Activated T-cell treated with anti-CD3 and anti-CD28 coated beads, Interleukin-2, amount 50 U/mL, for 4 hours (primary cell): ENCODE measurements at places on chromosomes 3 and 15.

DNA sequence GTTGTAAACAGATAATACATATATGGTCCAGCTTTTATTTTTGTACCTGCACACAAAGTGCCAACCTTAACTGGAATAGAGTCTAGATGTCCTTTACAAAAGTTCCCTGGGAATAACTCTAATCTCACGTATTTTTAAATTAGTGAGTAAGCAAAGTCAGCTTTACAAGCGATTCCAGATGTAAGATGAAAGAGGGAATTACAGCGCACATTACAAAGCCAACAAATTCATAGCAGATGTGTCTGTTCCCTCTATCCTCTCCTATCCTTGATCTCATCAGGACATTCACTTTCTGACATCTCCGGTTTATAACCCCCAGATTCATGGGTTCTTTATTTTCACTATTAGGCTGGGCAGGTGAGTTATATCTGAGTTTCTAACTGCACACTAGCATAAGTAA is 406.8 kb upstream of the ZNF385D start:
- no peak for DNase-seq

- no peak for DNase-seq
These were observed 3.3 kb upstream of the ITPKA start for GRCh38 chr15:41490355-41490754.

- no peak for DNase-seq
These were observed 110.4 kb downstream of the CBLB start for GRCh38 chr3:105758451-105758850.

DNA sequence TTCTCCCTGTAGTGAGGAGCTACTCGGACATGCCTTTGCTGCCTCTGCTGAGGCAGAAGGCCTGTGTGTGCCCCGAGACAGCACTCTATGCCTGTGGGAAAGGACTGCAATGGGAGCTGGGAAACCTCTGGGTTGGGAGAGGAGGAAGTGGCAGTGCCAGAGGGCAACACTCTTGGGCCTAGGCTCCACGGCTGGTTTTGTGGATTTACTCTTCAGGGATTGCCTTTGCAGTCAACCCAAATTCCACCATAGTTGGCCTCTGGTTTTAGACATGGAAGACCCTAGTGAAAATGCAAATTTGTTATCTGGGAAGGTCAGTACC is 46.8 kb downstream of the ITGA11 start:
- DNase-seq, result no peak

DNA sequence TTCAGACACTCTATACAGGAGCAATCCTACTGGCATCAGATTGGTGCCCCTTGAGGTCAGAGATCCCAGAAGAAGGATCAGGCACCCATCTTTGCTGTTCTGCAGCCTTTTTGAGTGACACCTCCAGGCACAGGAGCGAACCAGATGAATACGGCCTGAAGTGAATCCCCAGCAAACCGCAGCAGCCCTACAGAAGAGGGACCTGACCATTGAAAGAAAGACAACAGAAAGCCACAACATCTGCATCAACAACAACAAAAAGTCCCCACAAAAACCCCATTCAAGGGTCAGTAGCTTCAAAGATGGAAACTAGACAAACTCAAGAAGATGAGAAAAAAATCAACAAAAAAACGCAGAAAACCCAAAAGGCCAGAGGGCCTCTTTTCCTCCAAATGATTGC is 130.4 kb downstream of the PPM1L start:
- DNase-seq, result no peak

- DNase-seq, result no peak
These were observed 4.9 kb downstream of the HIGD1A start for GRCh38 chr3:42799376-42799775.

- DNase-seq, result no peak
These were observed 1560.4 kb downstream of the OTOL1 start for GRCh38 chr3:163056874-163057497.

DNA sequence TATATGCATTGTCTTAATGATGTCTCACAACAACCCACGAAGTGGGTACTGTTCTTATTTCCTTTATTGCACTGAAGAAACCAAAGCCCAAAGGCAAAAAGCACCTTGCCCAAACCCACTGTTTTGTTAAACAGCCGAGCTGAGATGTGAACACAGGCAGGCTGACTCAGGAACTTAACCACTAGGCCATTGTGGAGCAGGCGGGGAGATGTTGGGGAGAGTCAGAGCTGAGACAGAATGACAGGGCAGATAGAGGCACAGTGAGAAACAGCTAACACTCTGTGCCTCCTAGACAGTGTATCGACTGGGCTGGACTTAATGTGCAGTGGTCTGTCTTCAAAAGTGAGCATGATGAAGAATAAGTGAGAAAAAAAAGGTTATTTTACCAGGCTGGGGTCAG is 56.5 kb downstream of the RPLP1 start:
- no peak for DNase-seq

- no peak for DNase-seq
These were observed 134.9 kb downstream of the GAP43 start for GRCh38 chr3:115758076-115758763.

DNA sequence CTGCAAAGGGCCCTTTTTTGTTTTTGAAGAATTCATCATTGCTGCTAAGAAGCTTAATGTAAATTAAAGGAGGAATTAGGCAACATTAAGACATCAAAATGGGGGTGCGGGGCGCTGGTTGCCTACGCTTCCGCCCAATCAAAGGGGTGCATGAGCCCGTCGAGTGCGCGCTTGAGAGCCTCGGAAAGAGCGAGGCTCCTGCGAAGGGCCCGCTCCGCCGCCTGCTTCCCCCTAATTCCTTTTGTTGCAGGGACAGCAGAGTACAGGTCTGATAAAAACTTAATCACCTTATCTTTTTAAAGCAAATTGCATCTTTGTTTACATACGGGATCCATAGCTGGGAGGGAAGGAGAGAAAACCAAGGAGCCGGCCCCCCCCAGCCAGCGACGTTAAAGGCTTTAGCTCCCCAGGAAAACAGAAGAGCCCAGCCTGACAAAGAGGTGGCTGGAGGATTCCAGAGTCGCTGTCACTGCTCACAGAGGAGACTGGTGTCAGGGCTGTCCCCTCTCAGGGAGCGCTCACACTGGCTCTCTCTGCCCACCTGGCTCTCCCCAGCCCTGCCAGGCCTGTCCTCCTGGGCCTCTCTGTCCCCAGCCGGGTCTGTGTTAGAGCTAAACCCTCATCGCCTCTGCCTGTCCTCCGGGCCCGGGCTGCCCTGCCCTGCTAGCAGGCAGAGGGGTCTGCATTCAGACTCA is 67.3 kb downstream of the DNAJB8 start:
- DNase-seq, result no peak

GRCh38 chr15:89321521-89322410 is 12.9 kb downstream of the POLG start:
- DNase-seq, result no peak

- DNase-seq, result no peak
These were observed 60.8 kb downstream of the EEFSEC start for GRCh38 chr3:128214056-128214455.

DNA sequence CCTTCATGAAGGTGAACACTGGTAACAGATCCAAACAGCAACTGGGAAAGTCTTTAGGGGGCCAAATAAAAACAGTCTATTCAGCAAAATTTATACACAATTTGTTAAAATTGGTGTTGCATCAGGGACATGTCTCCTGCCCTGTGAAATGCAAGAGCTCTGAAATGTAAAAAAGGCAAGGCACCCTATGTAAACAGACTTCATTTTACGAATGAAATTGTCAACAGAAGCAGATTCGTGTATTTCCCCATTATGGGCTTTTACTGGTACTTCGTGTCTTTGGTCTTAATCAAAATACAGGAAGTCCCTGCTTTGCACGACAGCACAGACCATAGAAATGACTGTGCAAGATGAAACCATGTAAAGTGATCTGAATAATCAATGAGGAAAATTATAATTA is 127.3 kb upstream of the THBS1 start:
- DNase-seq, result no peak

DNA sequence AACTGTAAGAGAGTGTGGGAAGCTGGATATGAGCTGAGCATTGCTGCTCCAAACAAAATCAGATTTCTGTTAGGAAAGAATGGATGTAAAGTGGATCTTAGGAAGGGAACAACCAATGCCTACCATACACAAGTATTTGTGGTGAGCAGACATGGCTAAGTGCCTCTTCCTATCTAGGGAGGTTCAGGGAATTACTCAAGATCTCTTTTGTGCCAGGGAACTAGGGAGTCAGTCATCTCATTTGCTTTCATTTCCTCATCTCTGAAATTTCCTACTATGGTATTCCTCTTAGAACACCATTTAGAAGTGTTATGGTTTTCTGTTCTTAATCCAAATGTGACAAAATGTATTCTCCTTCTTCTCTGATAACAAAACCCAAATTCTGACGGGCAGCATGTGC is 396.5 kb downstream of the FHIT start:
- no peak for DNase-seq

DNA sequence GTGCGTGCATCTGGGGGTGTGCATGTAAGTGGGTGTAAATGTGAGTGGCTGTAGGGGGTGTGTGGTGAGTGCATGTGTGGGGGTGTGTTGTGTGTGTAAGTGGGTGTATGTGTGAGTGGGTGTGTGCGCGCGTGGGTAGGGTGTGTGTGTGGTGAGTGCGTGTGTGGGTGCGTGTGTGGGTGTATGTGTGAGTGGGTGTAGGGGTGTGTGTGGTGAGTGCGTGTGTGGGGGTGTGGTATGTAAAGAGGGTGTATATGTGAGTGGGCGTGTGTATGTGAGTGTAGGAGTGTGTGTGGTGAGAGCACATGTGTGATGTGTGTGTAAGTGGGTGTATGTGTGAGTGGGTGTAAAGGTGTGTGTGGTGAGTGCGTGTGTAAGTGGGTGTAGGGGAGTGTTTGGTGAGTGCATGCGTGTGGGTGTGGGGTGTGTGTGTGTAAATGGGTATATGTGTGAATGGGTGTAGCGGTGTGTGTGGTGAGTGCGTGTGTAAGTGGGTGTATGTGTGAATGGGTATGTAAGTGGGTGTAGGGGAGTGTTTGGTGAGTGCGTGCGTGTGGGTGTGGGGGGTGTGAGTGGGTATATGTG is 916 bp upstream of the CPN2 start:
- DNase-seq, result no peak

GRCh38 chr15:24940236-24940635 is 14.6 kb upstream of the SNRPN start:
- no peak for DNase-seq

GRCh38 chr15:36495456-36495991 is 83.9 kb upstream of the CDIN1 start:
- DNase-seq, result no peak

GRCh38 chr15:64568765-64569164 is 108.4 kb downstream of the ZNF609 start:
- DNase-seq, result no peak

- no peak for DNase-seq
These were observed 39.1 kb downstream of the SYNM start for GRCh38 chr15:99143655-99144610.

GRCh38 chr3:126113733-126114442 is 30.0 kb upstream of the SLC41A3 start:
- DNase-seq, result no peak

GRCh38 chr3:184710870-184711492 is 883 bp downstream of the MAGEF1 start:
- DNase-seq, result no peak

GRCh38 chr3:20321391-20322047 is 135.5 kb upstream of the SGO1 start:
- no peak for DNase-seq

- DNase-seq, result no peak
These were observed 49.1 kb downstream of the FBN1 start for GRCh38 chr15:48596415-48596814.

DNA sequence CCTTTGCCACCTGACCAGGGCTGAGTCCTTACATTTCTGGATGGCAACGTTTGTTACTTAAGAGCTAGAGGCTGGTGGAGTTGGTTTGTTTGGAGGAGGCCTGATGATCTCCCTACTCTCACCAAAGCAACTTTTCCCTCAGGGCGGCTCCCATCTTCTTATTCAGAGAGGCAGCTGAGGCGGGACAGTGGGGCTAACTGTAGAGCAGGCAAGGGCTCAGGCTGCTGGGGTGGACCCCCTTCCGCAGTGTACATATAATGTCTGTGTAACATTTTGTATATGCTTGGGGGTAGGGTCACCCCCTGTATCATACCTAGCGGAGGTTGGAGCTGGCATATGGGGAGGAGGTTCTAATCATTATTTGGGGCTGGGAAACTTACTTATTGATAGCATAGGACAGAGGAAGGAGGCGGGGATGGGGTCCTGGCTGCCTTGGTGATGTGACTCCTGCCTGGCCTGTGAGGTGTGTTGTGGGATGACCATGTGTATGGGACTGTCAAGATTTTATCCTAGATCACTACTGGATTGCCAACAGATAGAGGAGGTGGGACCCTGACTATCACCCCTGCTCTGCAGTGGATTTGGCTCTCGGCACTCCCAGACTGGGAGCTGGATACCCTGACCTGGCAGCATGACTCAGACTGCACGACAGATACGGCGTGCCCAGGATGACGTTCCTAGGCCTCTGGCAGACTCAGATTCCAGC is 52.5 kb upstream of the UBE2Q2 start:
- DNase-seq, result no peak

DNA sequence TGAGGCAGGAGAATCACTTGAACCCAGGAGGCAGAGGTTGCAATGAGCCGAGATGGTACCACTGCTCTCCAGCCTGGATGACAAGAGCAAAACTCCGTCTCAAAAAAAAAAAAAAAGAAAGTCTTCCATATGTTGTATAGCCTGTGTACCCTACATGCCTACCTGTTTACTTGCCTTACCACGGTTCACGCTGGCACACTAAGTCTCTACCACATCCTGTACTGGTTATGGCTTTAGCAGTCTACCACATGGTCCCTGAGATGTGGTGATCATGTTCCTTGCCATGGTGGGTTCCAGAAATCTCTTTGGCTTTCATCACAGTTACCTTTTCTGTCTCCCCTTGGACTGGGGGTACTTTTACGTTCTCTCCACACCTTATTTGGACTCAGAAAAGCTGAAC is 63.8 kb upstream of the TBC1D5 start:
- no peak for DNase-seq

- DNase-seq, result no peak
These were observed 79.9 kb downstream of the CHSY1 start for GRCh38 chr15:101171954-101172353.

- no peak for DNase-seq
These were observed 1.5 kb downstream of the SLC15A2 start for GRCh38 chr3:121895736-121896135.

- no peak for DNase-seq
These were observed 33.0 kb upstream of the GNB5 start for GRCh38 chr15:52224211-52224610.
